ENCODE measurements at places on chromosomes 3 and 15.

- no peak for DNase-seq
These were observed 521 bp downstream of the IL5RA start for GRCh38 chr3:3109407-3110298.

DNA sequence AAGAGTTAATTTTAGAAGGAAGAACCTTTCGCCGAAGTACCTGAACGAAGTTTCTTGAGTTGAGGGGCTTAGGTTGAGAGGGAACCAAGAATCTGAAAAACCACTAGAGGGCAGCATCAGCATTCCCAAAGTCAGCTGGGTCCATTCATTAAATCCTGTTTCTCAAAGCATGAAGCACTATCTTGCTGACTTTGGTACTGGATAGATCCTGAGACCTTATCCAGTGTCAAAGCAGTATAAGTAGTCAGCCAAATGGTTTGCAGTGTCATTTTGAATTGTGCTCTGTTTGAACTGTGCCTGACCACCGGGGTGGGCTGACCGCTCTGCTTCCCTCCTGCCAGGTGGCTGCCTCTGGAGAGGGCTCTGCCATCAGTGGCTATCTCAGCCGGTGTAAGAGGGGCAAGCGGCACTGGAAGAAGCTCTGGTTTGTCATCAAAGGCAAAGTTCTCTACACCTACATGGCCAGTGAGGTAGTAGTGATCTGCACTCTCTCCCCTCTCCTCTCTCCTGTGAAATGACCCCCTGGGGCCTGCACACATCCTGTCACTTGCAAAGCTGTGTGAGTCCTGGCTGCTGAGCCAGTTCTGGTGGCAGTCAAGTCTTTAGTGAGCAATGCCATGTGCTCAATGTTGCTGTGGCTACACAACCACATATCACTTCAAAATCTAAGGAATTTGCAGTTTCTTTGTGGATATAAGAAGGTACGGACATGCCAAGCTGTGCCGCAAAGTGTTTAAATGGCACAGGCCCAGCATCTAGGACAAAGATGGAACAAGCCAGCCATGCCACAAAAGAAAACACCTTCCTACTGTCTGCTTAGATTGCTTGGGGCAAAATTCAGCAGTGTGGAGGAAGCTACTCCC lies 21.4 kb upstream of the NR2C2 start:
- no peak for DNase-seq

- no peak for DNase-seq
These were observed 79.8 kb upstream of the IQSEC1 start for GRCh38 chr3:13152826-13153710.

DNA sequence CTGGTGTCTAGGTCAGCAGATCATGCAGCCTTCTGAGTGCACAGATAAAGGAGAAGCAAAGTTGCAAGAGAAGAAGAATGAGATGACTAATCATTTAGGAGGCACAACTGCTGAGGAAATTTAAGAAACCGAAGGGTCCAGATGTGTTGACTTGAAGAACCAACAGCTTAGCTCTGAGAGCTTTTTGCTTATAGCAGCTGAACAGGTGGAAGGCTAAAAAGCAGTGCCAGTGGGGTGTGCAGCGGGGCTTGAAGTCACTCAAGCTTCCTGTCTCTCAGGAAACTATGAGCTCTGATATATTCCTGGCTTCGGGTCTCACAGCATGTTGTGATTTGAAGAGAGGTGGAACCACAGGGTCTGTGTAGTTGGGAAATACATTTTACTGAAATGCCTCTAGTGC lies 305.7 kb downstream of the RYR3 start:
- no peak for DNase-seq

GRCh38 chr3:197527569-197527968 lies 28.2 kb downstream of the BDH1 start:
- DNase-seq: no peak

DNA sequence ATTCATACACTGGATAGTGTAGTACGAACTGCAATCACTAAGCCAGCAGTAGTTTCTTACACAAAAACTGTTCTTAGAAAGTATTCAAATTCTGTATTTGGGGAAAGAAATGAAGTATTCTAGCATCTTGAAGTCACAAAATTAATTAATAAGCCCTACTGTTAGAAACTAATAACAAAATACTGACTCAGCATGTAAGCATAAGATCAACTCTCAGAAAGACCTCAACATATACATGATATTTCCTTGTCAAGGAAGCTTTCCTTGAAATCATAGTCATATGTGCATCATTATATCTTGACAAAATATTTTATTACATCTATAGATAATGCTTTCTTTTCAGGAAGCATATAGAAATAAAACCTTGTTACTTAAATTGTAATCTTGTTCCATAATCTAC lies 115.5 kb upstream of the GOLGA6L6 start:
- DNase-seq: no peak

- DNase-seq: no peak
These were observed 108.2 kb downstream of the TBL1XR1 start for GRCh38 chr3:177089110-177089509.

GRCh38 chr3:34106879-34107278 lies 308.4 kb downstream of the PDCD6IP start:
- DNase-seq: no peak

- DNase-seq: no peak
These were observed 24.0 kb upstream of the C3orf70 start for GRCh38 chr3:185176750-185177359.

- DNase-seq: no peak
These were observed 543.7 kb downstream of the FHIT start for GRCh38 chr3:60707452-60708020.

DNA sequence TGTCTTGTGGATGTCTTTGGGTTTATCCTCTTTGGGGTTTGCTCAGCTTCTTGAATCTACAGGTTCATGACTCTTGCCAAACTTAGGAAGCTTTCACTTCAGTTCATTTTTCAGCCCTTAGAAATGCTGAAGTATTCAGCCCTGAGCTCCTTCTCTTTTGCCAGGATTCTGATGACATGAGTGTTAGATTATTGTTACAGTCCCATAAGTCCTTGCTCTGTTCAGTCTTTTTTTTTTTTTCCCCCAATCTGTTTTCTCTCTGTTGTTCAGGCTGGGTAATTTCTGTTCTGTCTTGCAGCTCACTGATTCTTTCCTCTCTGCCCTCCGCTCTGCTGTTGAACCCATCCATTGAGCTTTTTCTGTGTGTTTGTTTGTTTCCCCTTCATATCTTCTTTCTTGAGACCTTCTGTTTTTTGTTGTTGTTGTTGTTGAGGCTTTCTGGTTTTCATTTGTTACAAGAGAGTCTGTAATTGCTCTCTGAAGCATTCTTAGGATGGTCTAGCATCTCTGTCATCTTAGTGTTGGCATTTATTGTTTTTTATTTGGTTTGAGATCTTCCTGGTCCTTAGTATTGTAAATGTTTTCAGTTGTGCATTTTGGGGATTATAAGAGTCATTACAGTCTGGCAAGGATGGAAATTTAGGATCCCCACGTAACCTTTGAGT lies 18.4 kb downstream of the LRCH3 start:
- DNase-seq: no peak

GRCh38 chr3:186882150-186882524 lies 39.6 kb downstream of the ADIPOQ start:
- no peak for DNase-seq

- no peak for DNase-seq
These were observed 303.2 kb upstream of the TLE3 start for GRCh38 chr15:70400766-70401541.

DNA sequence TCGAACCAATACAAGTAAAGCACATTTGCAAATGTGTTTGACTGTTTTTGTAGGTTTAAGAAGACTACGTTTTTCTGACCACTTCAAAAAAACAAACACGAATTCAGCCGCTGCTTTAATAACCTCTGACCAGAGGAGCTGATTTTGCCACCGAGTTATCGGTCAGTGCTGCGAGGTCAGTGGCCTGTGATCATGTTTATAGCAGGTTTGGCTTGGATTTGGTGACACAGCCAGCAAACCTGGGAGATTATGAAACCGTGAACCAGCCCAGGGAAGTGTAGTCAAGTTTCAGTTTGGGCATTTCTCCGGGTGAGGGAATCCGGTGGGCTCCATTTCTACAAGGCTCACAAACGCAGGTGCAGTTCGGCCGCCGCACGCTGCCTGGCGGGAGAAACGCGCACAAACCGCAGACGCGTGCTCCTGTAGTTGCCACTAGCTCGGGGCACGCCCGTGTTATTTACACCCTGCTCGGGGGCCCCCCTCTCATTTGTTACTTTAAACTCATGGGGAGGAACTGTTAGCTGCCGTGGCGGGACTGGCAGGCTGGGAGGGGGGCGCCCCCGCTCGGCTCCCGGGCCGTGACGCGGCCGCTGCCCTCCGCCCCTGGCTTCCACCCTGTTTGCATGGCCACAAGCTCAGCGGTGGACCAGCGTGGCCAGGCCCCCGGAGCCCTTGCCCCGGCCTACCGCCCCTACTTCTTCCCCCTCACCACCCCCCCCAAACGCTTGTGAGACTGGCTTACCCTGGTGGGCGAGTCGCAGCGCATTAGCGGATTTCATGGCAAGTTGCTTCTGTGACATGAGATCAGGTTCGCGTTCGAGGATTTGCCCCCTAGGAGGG lies 13.6 kb upstream of the ONECUT1 start:
- no peak for DNase-seq

DNA sequence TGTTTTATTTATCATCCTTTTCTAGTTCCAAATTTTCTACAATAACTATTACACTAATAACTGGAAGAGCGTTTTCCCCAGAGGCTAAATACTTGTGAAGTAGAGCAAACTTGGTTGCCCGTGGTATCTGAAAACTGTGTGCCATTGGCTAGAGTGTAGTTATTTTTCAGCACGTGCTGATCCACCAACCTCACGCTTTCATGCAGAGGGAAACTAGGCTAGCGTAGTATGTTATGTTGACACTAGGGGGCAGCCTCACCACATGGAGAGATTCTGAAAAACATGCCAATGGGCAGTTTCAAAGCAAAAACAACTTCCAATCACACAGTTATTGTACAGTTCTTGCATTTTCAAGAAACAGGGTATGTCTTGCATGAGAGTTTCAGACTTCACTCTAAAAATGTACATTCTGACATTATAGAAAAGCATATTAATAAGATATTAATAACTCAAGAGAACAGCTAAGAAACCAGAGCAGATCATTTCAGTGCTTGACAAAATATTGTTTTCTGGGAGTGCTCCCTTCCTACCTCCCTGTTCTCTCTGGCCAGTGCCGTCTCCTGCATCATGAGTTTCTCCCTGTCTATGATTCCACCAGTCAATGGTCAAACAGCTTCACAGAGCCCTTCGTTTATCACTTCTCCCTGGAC lies 39.7 kb downstream of the SPATA12 start:
- peak; percentile 56 for DNase-seq

DNA sequence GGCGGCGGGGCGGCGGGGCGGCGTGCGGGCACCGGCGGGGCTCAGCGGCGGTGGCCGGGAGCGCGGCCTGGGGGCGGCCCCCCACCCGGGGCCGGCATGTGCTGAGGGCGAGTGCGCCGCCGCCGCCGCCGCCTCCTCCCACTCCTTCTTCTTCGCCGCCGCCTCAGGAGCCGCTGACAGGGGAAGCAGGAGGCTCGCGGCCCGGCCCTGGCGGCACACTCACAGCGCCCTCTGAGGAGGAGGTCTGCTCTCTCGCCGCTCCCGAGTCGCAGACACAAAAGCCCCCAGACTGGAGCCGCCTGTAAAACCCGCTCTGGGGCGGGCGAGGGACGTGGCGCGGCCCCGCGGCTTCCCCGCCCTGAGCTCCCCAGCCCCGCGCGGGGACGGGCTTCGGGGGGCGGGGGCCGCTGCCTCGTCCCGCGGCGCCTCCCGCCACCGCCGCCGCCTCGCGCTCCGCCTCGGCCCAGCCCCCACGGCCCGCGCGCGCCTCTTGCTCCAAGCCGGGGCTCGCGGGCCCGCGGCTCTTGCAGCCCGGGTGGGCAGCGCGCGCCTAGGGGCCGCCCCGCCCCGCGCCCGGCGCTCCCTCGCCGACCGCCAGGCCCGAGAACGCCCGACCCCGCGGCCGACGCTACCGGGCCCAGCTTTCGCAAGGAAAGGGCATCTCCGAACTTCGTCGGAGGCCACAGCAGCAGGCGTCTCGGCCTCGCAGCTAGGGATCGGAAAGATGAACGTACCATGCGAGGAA lies at the start of gene PYGO1:
TSS of gene PYGO1 (minus strand) at position 276 of the 745 bp plus-strand sequence. CDS start 462 bp downstream, outside the sequence.
- DNase-seq: peak; percentile 72

GRCh38 chr15:31352911-31353811 lies 26.5 kb downstream of the KLF13 start:
- DNase-seq: peak; percentile 91
